ENCODE measurements at places on chromosomes 5 and 9.
A peak's percentile ranks its signal among the peaks of the same experiment; 100 is the strongest.

GRCh38 chr5:2066373-2066772 is 183.6 kb upstream of the IRX4 start:
- DNase-seq, result no peak

DNA sequence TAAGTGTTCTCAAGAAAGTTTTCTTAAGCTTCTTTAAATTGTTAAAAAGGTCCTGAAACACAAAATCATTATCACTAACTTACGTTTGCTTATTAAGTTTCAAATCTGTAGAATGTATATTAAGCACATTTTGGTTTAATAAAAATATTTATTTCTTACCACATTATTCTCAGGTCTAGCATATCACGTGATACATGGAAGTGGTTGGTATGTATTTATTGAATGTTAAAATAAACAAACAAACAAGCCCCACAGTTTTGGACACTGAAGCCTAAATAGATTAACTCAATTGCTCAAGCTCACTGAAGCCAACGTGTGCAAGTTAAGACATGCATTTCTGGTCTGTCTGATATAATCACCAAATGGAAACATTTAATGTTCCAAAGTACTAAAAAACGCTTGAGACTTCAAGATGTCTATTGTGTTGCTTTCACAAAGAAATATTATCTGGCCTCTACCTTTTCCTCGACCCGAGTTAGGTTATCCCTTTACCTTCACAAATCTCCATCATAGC is 1136.9 kb downstream of the TAF11L14 start:
- no peak for DNase-seq

GRCh38 chr9:459491-460444 is 245.1 kb downstream of the DOCK8 start:
- no peak for DNase-seq

DNA sequence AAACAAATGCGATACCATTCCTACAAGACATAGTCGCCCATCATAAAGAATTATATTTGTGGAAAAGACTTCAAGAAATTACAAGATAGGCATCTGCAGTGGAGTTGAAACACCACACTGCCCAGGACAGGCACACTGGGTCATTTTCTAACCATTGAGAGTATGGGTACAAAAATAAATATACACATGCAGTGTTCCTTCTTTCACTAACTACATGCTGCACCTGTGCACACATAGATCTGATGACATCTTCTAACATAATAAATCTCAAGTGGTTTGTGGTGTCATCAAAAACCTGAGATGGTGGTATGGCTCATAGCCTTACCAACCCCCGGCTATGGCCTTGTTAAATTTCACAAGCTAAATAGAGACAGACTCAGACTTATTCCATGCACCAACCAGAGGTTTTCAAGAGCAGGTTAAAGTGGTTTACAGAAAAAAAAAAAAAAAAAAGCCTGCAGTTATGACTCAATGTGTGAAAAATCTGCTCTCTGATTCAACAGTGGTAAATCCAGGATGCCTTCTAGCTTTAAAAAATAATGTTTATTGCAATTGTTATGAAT is 12.4 kb upstream of the NFIB start:
- no peak for DNase-seq

DNA sequence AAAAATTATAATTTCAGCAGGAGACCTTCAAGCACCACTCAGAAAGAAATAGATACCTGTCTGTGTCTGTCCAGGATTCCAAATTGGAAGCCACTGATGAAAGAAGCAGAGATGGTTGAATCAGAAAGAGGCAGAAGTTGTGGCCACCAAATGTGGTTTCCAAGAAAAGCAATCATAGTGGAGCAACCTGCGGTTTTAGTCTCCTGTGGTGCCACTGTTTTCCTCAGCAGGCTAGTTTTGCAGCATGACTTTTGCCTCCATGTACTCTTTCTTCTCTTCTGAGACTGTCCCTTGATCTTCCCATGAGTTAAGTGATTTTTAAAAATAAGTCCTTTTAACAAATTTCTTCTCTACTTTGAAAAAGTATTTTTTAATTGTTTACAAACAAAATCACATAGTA is 535.8 kb downstream of the CYLC2 start:
- DNase-seq, result no peak

DNA sequence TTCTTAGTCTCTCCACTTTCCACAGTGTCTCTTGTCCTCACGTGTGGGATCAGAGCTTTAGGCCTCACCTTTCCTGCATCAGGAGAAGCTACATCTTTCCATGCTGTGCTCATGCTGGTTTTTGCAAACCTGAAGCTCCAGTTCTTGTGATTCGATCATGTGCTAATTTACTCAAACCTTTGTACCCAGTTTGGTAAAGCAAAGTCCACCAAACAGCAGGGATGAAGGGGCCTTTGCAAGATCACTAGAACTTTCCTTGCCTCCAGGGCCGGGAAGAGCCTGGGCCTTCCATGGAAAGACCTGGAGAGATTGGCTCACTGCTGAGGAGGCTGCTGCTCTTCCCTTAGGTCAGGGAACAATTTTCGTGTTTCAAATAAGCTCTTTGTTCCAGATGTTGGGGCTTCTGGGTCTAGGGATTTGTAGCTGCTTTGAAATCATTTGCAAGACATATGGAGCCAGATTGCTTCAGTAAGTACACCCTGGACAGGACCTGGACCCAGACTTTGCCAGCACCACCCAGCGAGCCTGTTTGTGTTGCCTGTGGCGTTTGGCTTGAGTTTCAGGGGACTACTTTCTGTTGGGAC is 18.7 kb upstream of the SPATA31E1 start:
- DNase-seq, result no peak

DNA sequence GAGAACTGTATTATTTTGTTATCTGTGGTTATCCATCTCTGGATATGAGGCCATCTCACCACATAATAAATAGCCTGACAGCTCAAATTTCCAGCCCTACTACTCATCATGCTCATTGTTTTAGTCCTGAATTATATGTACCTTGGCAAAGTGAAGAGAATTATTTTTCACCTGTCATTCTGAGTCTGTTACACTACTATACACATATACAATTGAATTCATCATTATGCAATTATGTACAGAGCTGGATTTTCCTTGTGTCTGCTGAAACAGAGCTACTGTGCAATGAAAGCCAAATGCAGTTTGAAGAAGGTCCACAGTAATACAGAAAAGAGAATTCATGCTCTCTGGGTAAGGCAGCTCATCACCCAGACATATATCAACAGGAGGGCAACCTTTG is 28.5 kb downstream of the ESM1 start:
- no peak for DNase-seq

DNA sequence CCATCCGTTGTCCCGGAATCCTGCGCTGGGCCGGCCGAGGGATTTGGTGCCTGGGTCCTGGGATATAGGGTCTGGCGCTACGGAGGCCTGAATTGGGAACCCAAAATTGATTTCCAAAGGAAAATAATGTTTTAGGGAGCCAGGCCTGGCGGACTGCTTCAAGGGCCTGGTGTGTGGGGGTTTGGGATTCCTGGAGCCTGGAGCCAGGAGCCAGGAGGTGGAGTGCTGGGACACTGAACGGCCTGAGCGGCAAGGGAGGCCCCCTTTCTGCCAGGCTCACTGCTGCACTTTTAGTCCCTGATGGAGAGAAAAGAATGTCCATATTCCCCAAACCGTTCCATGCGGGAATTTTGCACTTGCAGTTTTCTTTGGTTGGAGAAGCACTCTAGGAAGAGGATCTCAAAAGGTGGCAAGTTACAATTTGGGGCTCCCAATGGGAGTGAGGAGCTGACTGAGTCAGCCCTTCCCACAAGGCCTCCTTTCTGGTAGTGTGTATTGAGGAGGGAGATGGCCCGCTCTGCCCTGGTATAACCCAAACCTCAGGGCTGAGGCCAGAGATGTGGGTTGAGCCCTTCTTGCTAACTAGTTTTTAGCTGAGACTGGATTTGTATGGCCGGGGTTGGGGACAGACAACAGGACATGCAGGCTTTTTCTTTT is 2.2 kb downstream of the LMX1B start:
- no peak for DNase-seq

DNA sequence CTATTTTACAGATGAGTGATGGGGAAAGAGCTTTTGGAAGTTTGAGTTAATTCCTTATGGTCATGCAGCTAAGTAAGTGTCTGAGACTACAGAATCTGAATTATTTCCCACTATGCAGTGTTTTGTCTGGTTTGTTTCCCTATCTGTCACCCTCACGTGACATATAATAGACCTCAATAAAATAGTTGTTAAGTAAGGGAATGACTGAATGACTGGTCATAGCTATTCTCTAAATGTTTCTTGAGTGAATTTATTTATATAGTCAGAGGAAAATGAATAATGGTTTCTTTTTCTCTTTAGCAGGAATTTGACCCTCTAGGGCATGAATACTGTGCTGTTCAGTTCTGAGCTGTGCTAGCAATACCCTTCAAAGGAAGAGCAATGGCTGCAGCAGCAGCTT is 10.3 kb downstream of the TRIM32 start:
- DNase-seq, result no peak

DNA sequence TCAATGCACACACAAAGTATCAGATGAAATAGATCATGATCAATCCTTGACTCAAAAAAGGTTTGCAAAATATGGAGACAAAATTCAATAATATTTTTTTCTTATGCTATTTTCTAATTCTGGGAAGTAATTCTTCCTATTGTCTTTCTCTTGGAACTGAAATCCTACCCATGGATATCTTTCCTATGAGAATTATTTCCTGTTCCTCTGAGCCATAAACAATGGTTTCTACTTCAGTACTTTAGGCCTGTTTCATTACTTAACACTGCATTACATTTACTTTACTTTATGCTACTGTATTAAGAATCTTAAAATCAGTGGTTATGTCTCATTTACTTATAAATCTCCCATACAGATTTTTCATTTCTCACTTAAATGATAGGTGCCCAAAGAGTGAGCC is 1025.4 kb upstream of the ACO1 start:
- no peak for DNase-seq

DNA sequence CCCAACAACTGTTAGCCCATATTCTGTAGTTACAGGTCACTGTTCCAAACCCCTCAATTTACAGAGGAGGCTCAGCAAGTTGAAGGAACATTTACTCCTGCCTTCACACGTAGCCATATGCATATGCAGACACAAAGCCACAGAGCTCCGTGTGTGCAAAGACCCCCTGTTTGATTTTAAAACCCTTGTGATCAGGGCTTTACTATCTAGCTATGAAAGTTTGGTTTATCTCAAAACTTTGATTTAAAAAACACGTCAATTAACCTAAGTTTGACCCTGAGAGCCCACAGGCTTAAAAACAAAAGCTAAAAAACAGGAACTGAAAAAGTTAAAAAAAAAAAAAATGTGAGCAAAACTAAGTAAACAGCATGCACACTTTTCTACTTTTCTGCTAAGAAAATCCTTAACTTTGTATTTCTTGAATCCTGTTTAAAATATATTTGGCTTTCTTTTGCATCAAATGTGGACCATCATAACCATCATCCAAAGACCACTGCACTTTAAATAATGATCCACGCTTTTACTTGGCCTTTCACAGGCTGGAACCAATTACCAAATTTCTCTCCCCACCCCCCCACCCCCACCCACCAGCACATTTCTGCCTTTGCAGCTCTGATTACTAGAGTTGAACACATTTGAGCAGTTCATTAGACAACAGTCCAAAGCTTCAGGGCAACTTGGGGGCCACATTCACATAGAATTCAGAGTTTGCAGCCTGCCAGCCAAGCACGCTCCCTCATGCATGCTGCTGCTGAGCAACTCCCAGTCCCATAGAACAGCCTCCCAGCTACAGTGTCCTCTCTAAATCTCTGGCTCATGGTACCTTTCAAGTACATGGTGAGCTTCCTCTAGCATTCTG is 128.8 kb upstream of the MAP3K1 start:
- DNase-seq, result no peak

GRCh38 chr9:15738011-15738410 is 185.2 kb downstream of the CCDC171 start:
- DNase-seq, result no peak

DNA sequence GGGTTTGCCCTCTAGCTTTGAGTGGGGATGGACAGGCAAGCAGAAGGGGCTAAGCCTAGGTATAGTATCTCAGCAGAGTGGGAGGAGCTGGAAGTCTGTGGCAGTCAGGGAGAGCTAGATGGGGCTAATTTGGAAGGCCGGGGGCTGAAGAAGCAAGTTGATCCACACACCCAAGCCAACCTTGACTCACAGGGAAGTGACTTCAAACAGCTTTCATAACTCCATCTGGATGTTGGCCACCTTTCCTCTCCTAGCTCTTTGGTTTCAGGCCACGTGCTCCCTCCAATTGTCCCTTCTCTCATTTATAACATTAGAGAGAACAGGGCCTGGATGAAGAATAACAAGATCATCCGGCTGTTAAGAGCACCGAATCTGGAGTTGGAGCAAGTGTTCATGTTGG is 36.8 kb downstream of the EGR1 start:
- no peak for DNase-seq

- DNase-seq, result no peak
These were observed 36.2 kb downstream of the NUP214 start for GRCh38 chr9:131161585-131161984.

DNA sequence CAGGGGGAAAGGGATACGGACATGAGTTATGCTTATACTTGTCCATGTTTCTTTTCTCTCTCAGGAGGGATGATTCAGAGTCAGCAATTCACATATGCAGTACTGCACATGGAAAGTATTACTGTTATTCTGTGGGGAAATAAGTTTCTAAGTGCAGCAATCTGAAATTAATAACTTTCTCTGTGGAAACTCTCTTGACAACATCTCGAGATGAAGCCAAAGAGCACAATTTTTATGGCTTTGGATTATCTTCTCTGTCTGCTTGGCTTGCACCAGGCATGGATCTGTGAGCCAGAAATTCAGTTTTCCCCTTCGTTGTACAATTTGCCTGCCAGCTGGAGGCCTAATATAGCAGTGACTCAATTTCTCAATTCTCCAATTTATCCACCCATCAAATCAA is 2.5 kb upstream of the NDFIP1 start:
- no peak for DNase-seq

- no peak for DNase-seq
These were observed 42.1 kb downstream of the GABRA1 start for GRCh38 chr5:161889971-161890370.

GRCh38 chr5:59293700-59294099 is 599.8 kb downstream of the PDE4D start:
- DNase-seq, result peak; percentile 24

- no peak for DNase-seq
These were observed 131.2 kb upstream of the ANKH start for GRCh38 chr5:15002791-15003190.

- DNase-seq, result no peak
These were observed 100.4 kb upstream of the SAP30L start for GRCh38 chr5:154345255-154345952.

GRCh38 chr9:69153707-69154521 is 20.2 kb upstream of the TJP2 start:
- DNase-seq, result peak; percentile 61

- DNase-seq, result no peak
These were observed 422.3 kb downstream of the SPATA31D1 start for GRCh38 chr9:82410866-82411265.

GRCh38 chr9:115923903-115924668 is 229.5 kb upstream of the PAPPA start:
- no peak for DNase-seq

- DNase-seq, result no peak
These were observed 4.0 kb downstream of the CIZ1 start for GRCh38 chr9:128187361-128187760.

GRCh38 chr5:15573590-15573989 is 73.6 kb downstream of the FBXL7 start:
- DNase-seq, result no peak

Data from Calu3 (cell line).